ENCODE measurements at places on chromosomes 7 and 10.
A peak's percentile ranks its signal among the peaks of the same experiment; 100 is the strongest.

- DNase-seq = no peak
Observed at GRCh38 chr10:35347121-35347562, 10.8 kb downstream of the CCNY start.

DNA sequence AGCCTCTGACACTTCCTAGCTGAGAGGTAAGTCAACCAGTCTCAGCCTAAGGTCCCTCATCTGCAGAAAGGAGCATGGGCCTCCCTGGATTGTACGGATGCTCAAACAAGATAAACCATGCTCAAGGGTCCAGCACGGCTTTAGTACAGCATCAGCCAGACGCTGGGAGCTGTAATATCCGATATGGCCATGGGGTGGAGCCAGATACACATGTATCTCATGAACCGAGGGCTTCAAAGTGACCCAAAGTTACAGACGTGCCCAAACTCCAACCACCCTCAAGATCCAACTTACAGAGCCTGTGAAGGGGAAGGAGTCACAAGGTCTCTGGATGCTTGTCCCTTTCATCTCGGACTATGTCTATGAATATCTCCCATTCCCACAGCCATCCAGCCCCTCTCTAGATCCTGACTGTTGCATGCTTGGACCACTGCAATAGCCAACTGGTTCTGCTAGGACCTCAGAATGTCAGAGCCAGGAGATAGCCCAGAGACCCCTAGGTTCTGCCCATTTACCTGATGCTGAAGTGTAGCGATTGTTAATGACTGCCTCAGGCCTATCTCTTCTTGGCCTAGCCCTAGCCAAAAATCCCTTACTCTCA is 142.4 kb downstream of the SH3PXD2A start:
- peak; percentile 66 for DNase-seq

GRCh38 chr10:1643161-1643907 is 94.0 kb downstream of the ADARB2 start:
- no peak for DNase-seq

DNA sequence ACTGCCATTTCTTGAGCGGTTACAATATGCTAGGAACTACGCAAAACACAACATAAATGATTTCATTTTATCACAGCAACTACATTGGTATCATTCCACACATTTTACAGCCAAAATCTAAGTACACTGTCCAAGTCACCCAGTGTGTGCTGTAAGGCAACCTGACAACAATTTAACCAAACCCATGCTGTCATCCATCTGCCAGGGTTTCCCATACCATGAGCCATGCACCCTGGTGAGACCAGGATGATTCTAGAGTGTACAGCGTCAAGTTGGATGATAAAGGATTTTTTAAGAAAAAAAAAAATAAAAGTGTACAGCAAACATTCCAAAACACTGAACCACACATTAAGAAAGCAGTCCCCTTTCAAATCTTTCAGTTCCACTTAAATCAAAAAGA is 52.9 kb downstream of the PIK3AP1 start:
- DNase-seq = no peak

GRCh38 chr10:43126759-43127424 is 11.4 kb upstream of the CSGALNACT2 start:
- DNase-seq = no peak

- DNase-seq = no peak
Observed at GRCh38 chr7:78695826-78696225, 757.6 kb downstream of the MAGI2 start.

DNA sequence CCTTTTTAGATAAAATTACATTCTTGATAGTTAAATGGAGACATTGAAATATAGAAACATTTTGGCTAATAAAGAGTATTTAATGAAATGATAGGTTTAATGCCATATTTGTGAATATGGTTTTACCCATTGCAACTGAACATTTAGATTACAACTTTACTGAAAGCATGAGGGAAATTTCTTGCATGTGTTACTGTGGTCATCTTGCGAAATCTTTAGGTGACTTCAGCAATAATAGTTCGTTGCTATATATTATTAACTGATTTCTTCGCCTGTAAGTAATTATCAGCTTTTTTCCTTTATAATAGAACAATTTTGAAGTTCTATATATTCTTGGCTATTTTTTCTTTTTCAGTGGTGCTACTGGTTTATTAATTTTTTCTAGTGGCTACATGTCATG is 83.2 kb downstream of the MLLT10 start:
- no peak for DNase-seq

DNA sequence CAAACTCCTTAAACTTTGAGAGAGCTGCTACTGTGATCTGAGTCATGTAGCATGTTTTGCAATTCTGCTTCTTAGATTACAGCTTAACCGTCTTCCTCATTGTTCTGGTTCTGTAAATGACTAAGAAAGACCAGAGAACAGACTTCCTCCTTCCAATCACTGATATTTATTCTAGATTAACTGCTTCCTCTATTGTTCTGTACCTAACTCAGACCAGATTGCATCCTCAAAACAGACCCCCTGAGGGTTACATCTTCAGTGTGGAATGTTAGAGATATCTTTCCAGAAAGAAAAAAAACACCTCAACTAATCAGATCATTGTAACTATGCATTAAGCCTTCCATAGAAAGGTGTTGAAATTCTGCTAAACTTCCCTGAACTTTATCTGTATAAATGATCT is 5.7 kb upstream of the PIP start:
- no peak for DNase-seq

- DNase-seq = no peak
Observed at GRCh38 chr10:7161484-7162250, 249.2 kb downstream of the SFMBT2 start.

- DNase-seq = no peak
Observed at GRCh38 chr10:54469587-54470323, 331.3 kb downstream of the PCDH15 start.

DNA sequence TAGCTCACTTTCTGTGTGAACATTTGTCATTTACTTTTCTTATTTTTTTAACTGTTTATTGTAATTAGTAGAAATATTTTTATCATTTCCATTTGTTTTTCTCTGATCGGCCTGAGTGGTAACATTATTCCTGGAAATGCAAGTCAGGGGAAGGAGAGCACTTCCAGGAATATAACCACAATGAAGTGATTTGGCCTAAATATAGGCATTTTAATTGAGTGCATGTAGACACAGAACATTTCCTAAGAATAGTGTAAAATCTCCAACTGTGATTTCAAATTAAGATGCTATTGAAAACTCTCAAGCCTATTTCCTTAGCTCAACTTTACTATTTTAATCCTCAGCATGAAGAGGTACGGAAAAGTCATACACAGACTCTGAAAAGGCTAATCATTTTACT is 86.5 kb upstream of the SKAP2 start:
- DNase-seq = no peak

DNA sequence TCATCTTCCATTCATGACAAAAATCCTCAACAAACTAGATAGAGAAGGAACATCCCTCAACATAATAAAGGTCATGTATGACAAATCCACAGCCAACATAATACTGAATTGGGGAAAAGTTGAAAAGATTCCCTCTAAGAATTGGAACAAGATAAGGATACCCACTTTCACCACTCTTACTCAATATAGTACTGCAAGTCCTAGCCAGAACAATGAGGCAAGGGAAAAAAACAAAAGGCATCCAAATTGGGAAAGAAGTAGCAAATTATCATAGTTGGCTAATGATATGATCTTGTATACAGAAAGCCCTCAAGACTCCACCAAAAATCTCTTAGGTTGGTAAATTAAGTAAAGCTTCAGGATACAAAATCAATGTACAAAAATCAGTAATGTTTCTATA is 4.7 kb downstream of the POT1 start:
- DNase-seq = no peak

- DNase-seq = no peak
Observed at GRCh38 chr10:16001581-16001980, 141.3 kb upstream of the MINDY3 start.

DNA sequence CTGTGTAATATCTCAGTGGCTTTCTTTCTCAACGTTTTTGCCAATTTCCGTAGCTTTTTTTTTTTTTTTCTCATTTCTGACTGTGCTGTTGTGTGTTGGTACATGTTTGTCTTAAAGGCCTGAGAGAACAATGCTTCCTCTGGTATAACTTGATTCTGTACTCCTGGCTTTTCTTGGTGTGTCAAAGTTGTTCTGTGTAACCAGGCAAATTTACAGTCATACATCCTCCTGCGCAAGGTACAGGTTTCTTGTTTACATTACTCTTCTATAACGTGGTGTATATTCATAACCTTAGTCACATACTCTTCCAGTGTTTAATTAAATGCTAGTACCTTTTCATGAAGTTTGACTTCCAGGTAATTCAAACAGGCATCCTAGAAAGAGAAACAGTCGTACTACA is 8.3 kb upstream of the ARHGAP12 start:
- no peak for DNase-seq

DNA sequence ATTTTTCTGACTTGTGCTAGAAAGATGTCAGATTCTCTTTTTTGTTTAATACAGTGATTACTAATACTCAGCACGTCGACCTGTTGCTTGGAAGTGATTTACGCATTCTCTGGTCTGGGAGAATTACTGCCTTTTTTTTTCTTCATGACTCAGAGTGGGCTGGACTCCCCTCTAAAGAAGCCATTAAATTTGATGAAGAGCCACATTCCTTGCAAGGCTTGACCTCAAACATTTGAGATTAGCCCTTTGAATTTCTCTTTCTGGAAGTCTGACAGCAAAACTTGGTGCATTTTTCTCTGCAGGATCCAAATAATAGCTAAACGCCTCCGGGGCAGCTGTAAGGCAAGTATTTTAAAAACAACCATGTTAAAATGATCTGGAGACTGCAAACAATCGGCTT is 171.6 kb downstream of the GALNT17 start:
- no peak for DNase-seq

GRCh38 chr7:122350701-122351100 is 46.2 kb upstream of the FEZF1 start:
- no peak for DNase-seq

DNA sequence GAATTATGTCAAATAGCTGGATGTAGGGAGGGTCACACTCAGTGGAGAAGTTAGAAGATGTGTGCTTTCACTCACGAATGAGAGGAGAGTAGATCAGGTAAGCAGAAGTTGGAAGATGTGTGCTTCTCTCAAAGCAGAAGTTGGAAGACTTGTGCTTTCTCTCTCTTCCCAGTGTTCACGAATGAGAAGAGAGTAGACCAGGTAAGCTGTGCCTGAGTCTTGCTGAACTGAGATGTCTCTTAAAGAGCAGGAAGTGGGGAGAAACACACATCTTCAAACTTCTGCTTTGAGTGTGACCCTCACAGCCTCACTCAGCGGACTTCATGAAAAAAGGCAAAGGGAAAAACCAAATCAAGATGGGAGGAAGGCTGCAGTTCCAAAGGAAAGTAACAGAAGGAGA is 7.0 kb upstream of the TMEM243 start:
- DNase-seq = no peak

- no peak for DNase-seq
Observed at GRCh38 chr10:79442171-79443040, 3.0 kb downstream of the ZCCHC24 start.

GRCh38 chr7:17989546-17989945 is 38.1 kb downstream of the PRPS1L1 start:
- no peak for DNase-seq

DNA sequence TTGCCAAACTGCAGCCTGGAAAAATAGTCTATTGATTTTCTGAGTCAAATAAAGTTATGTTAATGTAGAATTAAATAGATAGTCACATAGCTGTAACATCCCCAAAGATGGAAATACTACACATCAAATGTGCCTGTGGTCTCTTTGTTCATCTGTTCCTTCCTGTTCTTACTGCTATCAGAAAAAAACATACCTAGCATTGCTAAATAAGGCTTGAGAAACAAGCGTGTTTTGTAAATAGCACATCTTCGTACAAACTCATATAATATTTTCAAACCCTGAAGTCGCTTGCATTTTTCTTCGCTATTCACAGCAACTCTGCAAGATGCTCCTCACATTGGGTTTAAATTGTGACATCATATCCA is 116.1 kb downstream of the KLF6 start:
- DNase-seq = no peak

GRCh38 chr10:80253266-80253962 is 36.0 kb downstream of the MAT1A start:
- no peak for DNase-seq

DNA sequence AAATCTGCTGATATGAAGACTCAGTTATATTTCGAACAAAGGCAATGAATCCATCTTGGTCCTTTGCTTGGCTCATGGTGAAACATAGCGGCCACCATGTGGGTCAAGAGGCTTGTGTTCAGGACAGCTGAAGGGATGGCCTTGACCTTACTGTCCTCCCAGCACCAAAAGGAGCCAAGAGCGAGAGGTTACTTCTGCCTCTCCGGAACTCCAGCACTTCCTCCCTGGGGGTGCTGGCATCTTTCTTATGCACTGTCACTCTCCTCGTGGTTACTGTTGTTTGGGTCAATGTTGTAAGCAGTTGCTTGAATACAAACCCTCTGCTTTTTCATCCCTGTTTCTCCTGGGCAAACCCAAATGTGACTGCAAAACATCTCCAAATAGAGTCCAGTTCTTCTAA is 100.6 kb downstream of the RBM20 start:
- DNase-seq = no peak

GRCh38 chr7:28539289-28539981 is 127.1 kb downstream of the CREB5 start:
- no peak for DNase-seq

DNA sequence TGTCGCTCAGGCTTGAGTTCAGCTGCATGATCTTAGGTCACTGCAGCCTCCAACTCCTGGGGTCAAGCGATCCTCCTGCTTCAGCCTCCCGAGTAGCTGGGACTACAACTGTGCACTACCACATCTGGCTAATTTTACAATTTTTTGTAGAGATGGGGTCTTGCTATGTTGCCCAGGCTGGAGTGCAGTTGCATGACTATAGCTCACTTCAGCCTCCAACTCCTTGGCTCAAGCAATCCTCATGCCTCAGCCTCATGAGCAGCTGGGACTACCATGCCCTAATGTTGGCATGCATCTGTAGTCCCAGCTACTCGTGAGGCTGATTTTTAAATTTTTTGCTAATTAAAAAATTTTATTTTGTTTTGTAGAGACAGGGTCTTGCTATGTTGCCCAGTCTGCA is 101.9 kb upstream of the NPTX2 start:
- DNase-seq = no peak

DNA sequence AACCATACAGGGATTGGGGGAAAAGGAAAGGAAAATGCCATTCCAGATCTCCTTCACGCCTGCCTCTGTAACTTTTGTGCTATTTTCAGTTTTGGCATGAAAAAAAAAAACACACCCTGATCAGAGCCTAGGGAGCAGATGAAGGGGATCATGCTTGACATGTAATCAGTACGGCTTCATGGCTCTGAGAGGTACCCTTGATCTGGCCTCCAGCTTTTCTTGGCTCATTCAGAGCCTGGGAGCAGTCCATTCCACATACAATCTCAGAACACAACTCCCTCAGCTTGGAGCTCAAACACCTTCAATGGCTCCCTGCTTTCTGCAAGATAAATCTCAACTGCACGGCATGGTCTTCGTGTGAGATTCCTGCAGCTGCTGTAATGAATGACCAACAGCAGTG is 422.8 kb upstream of the ZMIZ1 start:
- DNase-seq = no peak

- DNase-seq = no peak
Observed at GRCh38 chr7:80681272-80681885, 42.9 kb downstream of the CD36 start.

DNA sequence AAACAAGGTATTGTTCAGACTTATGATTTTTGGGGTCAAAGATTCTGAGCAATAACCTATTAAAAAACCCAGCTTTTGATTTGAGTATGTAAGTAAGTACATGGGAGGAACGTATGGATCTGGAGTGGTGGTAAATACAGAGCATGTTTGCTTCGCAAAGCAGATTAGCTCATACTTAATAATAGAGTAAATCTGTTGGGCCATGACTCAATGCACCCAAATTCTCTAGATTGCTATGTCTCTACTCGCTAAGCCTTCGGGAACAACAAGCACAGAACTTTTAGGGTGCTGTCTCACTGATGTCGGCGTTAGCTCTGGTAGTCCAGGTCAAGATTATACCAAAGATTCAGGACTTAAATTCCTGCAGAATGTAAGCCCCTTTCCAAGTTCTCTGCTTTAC is 807 bp upstream of the MINPP1 start:
- DNase-seq = no peak

Data from activated effector memory CD4-positive, alpha-beta T cell treated with Interleukin-2 at 50 U/mL for 16 hours (primary cell).